ENCODE measurements at places on chromosomes 12 and 14. TPM values are rescaled to one million over a fixed set of nuclear protein-coding genes. Genes with fewer than 3 reads are reported as not detected.

Gene PPM1H
- 8.7 TPM for polyA plus RNA-seq

Gene BCL11B
- polyA plus RNA-seq = 0.13 TPM

Gene PELI2
- 5.2 TPM for polyA plus RNA-seq

Gene SDR9C7
- polyA plus RNA-seq = not detected

Gene KCNH3
- polyA plus RNA-seq = 1.4 TPM

Gene MMP19
- polyA plus RNA-seq = 2.0 TPM

Gene OR6C2
- not detected for polyA plus RNA-seq

Gene SPRYD4
- 6.0 TPM for polyA plus RNA-seq

Gene LIMA1
- 43.1 TPM for polyA plus RNA-seq

Gene KRT79
- polyA plus RNA-seq = not detected

Gene CFAP54
- 0.13 TPM for polyA plus RNA-seq

Gene ENDOU
- 0.28 TPM for polyA plus RNA-seq

Gene PRH2
- not detected for polyA plus RNA-seq

Gene LMNTD1
- not detected for polyA plus RNA-seq

Gene FSCB
- not detected for polyA plus RNA-seq

Gene LRRC10
- polyA plus RNA-seq = not detected

Gene KRT8
- 333 TPM for polyA plus RNA-seq

Gene CCDC196
- polyA plus RNA-seq = not detected

Gene SLC2A14
- not detected for polyA plus RNA-seq

Gene C12orf56
- polyA plus RNA-seq = 5.2 TPM

Gene NDRG2
- polyA plus RNA-seq = 209 TPM

Gene KLRD1
- 0.37 TPM for polyA plus RNA-seq

Gene MAP3K9
- 1.0 TPM for polyA plus RNA-seq

Gene GLS2
- 5.6 TPM for polyA plus RNA-seq

Gene HAL
- polyA plus RNA-seq = not detected

Gene GPR137C
- polyA plus RNA-seq = 0.24 TPM

Gene LALBA
- polyA plus RNA-seq = not detected

Gene FGF6
- not detected for polyA plus RNA-seq

Gene NANOG
- polyA plus RNA-seq = not detected

Gene AVPR1A
- polyA plus RNA-seq = 4.5 TPM

Gene EXD2
- polyA plus RNA-seq = 13.7 TPM

Gene B4GALNT3
- polyA plus RNA-seq = 11.3 TPM

Gene ANO4
- polyA plus RNA-seq = 0.82 TPM

Gene MED6
- polyA plus RNA-seq = 12.2 TPM

Gene BATF
- 1.6 TPM for polyA plus RNA-seq

Gene ITGB7
- 11.0 TPM for polyA plus RNA-seq

Gene SDSL
- 116 TPM for polyA plus RNA-seq

Gene SIX4
- polyA plus RNA-seq = 0.75 TPM

Gene CACNA2D4
- 2.5 TPM for polyA plus RNA-seq

Gene CFAP73
- 0.52 TPM for polyA plus RNA-seq

Gene SLC10A1
- polyA plus RNA-seq = not detected

Gene ALDH1L2
- polyA plus RNA-seq = 0.28 TPM

Gene ST8SIA1
- 2.8 TPM for polyA plus RNA-seq

Gene CAPZA3
- 0.88 TPM for polyA plus RNA-seq

Gene KRT82
- not detected for polyA plus RNA-seq

Gene TCL1B
- not detected for polyA plus RNA-seq

Gene SPRYD3
- polyA plus RNA-seq = 40.0 TPM

Gene TAC3
- not detected for polyA plus RNA-seq

Gene IFT43
- 86.3 TPM for polyA plus RNA-seq

Gene PRB4
- polyA plus RNA-seq = not detected

Gene FIGNL2
- 3.1 TPM for polyA plus RNA-seq

Gene TMTC1
- polyA plus RNA-seq = 10.9 TPM

Gene CHST11
- 2.0 TPM for polyA plus RNA-seq

Gene TMEM233
- polyA plus RNA-seq = 1.4 TPM

Gene NINJ2
- 0.69 TPM for polyA plus RNA-seq

Gene PDZRN4
- polyA plus RNA-seq = 0.56 TPM

Gene KLHL33
- polyA plus RNA-seq = 0.24 TPM
